ENCODE measurements at places on chromosomes 16 and 17.

DNA sequence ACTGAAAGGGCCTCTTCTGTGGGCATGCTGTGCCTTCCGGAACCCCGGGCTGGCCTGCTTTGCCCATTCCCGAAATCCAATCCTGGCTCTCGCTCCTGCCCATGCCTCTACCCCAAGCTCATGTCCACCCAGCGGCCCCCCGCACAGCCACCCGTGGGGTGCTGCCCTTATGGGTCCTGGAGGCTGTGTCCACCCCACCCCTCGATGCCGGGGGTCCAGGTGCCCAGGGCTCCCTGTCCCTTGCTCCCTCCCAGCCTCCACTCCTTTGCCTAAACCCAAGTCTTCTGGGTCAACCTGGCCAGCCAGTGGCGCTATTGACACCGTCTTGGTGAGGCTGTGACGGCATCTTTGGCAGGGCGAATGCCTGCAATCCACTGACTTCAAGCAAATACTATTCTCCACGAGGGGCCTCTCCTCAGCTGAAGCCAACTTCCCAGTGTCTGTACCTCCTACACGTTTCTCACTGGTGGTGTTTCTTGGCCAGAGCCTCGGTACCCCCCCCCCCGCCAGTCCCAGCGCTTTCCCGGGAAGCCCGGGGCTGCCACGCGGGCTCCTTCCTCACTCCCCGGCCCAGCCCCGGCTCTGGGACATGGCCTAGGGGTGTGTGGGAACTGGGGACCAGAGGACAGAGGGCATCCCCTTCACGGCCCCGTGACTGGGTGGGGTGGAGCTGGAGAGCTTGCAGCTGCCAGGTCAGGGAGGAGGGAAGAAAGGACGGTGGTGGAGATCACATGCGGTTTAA, 12.2 kb upstream of the DUS1L start:
- DNase-seq = no peak

DNA sequence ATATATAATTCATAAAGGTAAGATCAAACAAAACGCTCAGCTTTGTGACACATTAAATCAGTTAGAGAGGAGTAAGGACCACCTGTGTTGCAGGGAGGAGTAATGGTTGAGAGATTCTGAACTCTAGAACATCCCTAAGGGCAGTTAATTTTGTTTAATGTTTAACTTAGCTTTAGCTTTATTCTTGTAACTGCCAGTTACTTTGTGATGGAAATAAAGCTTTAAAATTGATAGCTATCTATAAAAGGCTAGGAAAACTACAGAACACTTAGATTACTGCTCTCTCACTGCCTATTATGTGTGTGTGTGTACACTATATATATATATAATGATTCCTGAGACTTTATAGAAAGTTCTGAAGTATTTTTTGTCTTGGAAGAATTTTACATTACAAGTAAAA, 37.8 kb downstream of the PTRH2 start:
- no peak for DNase-seq

- no peak for DNase-seq
These were observed 7.0 kb downstream of the MYO15A start for GRCh38 chr17:18115517-18115916.

DNA sequence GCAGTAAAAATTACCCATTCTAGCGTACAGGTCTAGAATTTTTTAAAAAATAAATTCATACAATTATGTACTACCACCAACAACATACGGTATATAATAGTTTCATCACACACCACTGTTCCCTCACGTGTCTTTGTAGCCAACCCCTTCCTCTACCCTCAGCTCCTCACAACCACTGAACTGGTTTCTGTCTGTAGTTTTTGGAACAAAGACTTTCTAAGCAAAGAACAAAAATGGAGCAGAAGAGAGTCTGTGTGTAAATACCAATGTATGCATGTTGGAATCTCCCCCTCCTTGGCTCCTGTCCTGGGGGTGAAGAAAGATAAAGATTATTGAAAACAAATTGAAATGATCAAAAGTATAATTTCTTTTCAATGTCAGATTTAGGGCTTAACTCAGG, 31.9 kb upstream of the CCR7 start:
- DNase-seq = no peak

DNA sequence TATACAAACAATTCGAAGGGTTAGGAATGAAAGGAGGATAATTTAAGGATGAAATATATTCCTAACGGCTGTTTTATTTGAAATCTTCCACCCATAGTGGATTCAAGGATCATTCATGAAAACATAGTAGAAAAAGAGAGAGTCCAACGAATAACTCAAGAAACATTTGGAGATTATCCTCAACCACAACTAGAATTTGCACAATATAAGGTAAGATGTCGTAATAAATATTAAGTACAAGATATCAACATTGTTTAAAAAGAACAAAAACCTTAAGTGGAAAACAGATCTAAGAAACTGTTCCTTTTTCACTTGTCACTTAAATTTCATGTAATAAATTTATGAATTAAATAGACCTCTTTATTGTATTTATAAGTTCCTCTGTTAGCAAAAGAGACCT, 9.2 kb upstream of the ATMIN start:
- no peak for DNase-seq

- DNase-seq = no peak
These were observed 16.0 kb downstream of the ABCA8 start for GRCh38 chr17:68939195-68939594.

DNA sequence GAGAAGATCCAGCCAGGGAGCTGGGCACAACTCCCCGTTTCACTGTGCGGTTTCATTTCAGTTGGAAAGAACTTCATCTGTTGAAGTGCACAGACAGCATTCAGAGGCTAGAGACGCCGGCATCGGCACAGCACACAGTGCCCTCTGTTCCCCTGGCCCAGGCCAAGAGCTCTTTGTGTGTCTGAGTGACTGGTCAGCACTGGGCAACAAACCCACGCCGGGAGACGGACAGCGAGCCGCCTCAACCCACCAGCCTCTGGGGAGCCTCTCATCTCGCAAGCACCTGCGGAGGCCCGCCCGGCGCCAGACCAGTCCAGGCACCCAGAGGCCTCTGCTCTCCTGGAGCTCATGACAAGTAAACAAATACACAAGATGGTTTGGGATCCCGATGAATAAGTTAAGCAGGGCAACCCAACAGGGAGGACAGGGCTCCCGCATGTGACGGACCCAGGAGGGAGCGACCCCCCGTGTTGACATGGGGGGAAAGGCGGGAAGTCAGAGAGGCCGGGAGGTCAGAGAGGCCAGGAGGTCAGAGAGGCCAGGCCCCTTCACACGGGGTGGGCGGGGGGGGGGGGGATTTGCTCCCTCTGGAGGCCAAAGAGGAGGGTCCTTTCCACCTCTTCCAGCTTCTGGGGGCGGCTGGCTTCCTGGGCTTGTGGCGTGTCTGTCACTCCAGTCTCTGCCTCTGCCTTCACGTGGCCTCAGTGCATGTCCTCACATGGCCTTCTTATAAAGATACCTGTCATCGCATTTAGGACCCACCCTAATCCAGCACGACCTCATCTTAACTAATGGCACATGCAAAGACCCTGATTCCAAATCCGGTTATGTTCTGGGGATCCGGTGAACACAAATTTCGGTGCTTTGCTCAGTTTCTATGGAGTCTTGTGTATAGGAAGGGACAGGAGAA, 25.8 kb upstream of the KLHDC4 start:
- DNase-seq = no peak

DNA sequence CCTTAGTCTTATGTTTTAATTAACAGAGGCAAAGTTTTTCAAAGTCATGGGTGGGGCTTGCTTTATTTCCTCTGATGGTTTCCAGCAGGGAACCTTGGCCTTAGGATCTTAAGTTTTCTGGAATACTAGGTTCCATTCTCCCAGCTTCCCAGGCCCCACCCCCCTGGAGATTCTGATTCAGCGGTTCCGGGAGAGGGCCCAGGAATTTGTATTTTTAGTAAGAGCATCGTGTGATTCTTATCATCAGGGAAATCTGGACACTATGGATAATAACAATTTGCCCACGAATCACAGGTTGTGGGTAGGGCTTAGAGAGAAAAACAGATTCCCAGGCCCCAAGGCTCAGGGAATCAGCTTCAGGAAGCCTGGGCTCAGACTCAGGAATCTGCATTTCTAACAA, 263.6 kb downstream of the NTN1 start:
- peak; percentile 42 for DNase-seq

DNA sequence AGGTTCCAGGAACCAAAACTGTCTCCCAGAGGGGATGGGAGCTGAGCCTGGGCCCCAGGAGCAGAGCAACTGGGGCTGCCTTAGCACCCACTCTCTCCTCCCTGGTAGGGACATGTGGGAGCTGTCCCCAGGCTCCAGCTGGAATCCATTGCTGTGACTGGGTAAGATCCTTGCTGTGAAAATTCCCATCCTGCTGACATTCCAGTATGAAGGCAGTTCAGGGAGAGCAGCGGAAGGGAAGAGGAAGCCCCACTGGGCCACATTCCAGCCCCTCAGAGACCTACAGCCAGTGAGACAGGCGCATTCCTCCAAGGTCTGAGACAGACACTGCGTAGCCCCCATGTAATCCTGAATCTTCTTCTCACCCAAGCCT, 24.2 kb downstream of the MYO18A start:
- DNase-seq = peak; percentile 91

DNA sequence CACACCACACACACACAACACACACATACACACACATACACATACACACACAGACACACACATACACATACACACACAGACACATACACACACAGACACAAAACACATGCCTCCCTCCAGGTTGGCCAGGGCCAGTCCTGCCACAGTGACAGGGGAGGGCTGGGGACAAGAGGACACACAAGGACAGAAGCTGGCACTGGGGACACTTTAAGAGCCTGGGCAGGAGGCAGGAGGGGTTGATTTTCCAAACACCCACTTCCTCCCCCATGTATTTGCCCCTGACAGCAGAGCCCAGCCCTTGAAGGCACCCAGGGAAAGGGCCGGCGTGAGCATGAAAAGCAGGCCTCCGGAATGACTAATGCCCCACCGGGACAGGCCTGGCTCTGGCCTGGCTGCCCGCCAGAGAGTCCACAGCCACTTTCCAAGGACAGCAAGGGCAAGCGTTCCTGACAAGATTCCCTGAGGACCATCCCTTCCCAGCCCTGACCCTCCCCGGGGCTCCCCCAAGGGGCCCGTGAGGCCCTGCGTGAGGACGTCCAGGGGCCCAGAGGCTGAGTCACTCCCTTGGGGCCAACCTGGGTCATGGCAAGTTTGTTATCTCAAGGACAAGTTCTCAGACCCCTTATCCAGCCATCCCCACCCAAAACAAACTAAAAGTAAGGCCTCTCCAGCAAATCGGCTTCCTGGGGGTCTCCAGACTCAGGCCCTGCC, 235.6 kb downstream of the ZNF423 start:
- DNase-seq = peak; percentile 84

- DNase-seq = no peak
These were observed 83.4 kb downstream of the COX10 start for GRCh38 chr17:14152721-14153120.
